ENCODE measurements at places on chromosomes 2 and 18. TPM values are rescaled to one million over a fixed set of nuclear protein-coding genes. Genes with fewer than 3 reads are reported as not detected.
A peak's percentile ranks its signal among the peaks of the same experiment; 100 is the strongest.

Gene SDC1
- 79.0 TPM for total RNA-seq

DNA sequence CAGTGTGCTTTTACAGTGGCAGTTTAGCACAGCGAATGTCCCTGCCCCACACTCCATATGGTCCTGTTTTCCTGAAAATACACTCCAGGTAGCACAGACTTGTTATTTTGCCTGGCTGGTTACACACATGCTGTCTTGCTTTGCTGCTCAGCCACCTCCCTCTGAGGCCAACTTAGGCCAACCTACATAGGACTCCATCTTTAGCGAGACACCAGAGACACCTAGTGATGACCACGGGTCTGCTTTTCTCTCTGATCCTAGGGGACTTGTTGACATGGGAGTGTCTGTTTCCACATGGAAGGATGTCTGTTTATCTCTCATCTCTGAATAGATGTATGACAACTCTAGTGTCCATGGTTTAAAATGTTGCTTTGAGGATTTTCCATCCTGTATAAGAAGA is 43.3 kb downstream of the PLEKHB2 start:
- no peak for DNase-seq

GRCh38 chr2:29278966-29279365 is 163.8 kb downstream of the CLIP4 start:
- DNase-seq: no peak

DNA sequence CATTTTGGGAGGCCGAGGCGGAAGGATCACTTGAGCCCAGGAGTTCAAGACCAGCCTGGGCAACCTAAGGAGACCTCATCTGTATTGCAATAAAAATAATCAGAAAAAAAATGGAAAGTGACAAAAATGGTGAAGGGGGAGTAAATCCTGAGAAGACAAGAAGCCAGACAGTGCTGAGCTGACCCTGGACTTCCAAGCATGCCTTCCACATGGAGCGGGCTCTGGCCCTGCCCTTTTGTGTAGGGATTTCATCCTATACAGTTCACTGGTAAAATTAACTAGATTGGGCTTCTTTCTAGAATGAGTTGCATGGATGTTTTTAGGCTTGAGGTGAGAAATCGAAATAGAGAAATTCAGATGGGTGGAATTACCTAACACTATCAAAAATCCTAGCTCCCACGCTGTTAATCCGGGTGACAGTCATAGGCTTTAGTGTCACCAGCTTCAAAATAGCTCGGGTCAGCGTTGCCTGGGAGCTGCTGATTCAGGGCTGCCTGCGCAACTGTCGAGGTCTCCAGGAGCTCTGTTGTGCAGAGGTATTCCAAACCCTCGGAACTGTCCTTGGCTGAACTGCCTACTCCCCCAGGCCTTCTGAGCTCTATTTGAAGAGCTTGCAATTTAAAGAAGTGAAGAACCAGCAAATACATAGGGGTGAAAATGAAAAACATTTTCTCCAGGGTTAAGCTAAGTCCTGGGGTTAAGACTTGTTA is 21.5 kb upstream of the ZNF532 start:
- DNase-seq: no peak

- peak; percentile 15 for DNase-seq
Measured at GRCh38 chr2:169819106-169819505, 5.6 kb downstream of the METTL5 start.
